Left colon (tissue), 2 donors: ENCODE measurements at places on chromosomes 3 and 15. TPM values are rescaled to one million over a fixed set of nuclear protein-coding genes. Genes with fewer than 3 reads are reported as not detected.

DNA sequence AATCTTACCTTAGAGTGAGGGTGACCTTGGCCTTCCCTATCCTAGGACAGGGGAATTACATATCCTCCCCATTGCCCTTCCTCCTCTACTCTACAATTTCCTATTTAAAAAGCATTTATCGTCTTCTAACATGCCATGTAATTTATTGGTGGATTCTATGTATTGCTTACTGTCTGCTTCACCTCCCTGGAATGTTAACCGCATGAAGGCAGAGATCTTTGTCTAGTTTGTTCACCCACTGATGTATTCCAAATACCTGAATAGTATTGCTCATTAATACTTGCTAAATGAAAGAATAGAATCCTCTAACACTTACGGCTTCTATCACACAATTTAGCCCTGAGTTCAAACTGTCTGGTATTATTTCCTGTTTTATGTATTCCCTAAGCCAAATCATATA is 68.6 kb downstream of the PPARG start:
- no peak for DNase-seq

DNA sequence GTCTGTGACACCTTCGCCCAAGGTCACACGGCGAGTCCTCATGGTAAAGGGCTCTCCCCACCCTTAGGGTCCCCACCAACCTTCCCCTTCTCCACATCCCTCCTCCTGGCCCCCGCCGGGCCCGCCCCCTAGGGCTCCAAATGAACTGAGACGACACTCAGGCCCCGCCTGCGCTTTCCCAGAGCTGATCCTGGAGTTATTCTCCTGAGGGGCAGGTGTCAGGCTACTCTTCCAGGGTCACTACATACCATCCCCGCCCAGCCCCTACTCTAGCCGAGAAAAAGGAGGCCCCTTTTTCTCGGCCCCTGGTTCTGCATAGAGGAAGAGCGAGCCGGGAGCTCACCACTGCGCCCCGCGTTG is 292 bp downstream of the USP4 start:
- peak; percentile 55 for DNase-seq

DNA sequence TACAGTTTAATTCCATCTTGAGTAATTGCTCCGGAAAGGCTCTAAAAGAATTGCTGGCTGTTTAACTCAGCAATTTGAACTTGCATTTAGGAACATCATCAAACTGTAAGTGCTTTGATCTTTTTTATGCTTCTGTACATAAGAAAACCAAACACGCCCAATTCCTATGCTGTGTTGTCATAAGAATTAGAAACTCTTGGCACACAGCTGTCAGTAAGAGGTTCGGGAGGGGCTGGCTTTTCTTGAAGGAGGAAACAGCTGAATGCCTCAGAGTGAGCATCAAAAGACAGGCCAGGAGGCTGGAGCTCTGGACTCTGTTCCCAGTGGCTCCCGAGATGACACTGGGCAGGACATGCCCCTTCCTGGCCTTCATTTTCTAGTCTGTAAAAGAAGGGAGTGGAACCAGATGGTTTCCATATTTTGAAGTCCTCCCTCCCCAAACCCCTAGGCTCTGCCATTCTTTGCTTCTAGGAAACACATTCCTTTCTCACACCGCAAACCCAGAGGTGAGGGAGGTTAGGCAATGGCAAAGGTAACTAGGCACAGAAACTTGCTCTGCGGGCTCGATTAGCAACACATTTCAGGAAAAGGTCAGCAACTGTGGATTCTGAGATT is 73.7 kb upstream of the DLG1 start:
- DNase-seq: peak; percentile 37

The LRRN1 gene
- 0.56 TPM for total RNA-seq

- DNase-seq: no peak
Observed at GRCh38 chr3:104564045-104564643, 802.6 kb upstream of the ALCAM start.

DNA sequence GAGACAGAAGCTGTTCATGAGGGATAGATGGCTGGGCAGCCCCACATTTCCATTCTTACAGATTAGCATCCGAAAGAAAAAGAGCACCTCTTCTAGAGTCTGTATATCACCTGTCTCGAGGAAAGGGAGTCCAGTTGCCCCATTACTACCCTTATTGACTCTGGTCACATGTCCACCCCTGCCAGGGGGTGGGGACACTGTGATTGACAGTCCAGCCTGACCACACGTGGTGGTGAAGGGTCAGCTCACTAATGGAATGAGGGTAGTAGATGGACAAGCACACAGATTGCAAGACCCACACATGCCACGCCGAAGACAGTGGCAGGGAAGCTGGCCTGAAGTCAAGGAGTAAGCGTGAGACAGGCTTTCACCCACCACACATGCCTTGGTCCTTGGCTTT is 45.8 kb downstream of the PXYLP1 start:
- DNase-seq: no peak

- DNase-seq: peak; percentile 76
Observed at GRCh38 chr3:105368566-105369499, 2.1 kb downstream of the ALCAM start.

- no peak for DNase-seq
Observed at GRCh38 chr15:83398626-83399025, 48.5 kb upstream of the SH3GL3 start.

- DNase-seq: no peak
Observed at GRCh38 chr15:35605764-35606449, 59.9 kb upstream of the DPH6 start.

DNA sequence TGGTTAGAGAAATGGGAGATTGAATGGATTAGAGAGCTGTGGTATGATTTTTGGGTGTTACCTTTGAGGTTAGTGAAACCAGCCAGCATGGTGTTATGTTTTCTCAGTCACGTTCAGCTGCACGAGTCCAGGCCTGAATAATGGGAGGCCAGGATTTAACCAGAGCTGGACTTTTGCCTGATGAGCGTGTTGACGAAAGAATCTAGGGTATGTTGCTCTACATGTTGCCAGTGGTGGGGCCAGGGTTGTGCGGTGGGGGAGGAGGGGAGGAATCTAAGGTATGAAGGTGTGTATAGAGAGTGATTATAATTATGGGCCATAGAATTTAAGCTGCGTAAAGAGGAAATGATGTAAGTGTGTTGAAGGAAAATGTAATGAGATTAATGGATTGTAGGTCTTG is 22.8 kb downstream of the MINDY2 start:
- DNase-seq: no peak

The CEP19 gene
- 0.43 TPM for total RNA-seq

GRCh38 chr3:157500232-157500631 is 3.0 kb downstream of the VEPH1 start:
- DNase-seq: no peak

DNA sequence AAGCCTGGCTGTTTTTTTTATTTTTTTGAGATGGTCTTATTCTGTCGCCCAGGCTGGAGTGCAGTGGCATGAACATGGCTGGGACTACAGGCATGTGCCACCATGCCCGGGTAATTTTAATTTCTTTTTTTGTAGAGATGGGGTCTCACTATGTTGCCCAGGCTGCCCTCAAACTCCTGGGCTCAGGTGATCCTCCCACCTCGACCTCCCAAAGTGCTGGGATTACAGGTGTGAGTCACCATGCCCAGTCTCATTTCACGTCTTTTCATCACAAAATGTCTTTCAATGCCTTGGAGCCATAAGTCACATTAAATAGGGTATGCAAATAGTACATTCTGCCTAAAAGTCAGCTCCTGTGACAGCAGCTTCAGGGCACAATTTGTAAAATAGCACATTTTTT is 52.8 kb downstream of the SOX2 start:
- no peak for DNase-seq

The LMCD1 gene
- total RNA-seq: 7.1 TPM

DNA sequence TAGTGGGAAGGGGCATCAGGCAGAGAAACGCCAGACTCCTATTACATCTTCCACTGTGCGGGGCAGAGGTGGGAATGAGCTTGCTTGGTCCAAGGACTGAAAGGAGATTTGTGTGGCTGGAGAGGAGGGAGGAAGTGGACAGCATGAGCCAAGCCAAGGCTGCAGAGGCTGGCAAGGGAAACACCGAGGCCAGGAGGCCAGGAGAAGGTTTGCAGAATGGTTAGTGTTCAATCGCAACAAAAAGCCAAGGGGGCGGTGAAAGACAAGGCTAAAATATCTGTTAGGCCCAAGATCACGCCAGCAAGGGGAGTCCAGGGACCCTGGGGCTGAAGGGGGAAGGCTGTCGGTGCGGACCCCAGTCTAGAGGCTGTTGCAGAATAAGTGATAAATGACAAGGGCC is 75.8 kb downstream of the CPN2 start:
- DNase-seq: no peak

DNA sequence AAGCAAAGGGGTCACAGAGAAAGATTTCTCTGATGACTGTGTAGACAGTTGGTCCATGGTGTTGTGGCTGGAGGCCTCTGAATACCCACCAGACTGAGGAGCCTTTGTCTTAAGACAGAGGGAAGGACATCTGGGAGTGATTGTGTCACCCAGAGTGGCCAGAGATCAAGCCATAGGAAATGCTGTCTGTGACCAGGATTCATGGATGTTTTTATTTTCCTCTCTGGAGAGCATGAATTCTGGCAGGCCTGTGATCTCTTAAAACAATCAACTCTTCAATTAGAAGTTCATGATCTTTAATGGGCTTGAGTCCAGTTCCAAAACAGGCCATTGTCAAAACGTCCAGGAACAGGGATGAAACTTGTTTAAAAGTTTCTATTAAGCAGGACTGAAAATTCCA is 198.9 kb upstream of the CTDSPL start:
- DNase-seq: no peak

DNA sequence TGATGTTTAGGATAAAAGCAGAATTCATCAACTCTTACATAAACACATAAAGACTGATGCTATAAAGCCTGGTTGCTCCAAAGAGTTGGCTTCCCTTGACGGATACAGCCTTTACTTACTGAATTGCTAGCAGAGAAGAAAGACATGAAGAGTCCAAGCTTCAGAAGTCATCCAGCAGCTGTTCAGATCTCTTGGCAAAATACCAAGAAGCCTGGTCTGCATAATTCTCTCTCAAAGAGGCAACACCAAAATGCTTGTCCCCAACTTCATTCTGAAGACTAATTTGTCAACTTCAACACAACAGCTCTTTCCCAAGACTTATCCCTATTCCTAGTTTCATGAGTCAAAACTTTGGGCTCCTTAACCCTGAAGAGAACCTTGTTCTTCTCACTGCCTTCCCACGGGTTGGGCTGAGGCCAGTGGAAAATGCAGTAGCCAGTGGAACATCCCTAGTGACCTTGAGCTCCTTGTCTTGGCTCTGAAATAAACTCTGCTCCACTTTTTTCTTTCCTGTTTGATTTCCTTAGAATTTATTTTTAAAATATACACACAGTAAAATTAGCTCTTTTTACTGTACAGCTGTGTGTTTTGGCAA is 119.2 kb upstream of the THBS1 start:
- DNase-seq: no peak

The FANCD2OS gene
- not detected for total RNA-seq

The MST1R gene
- 124 TPM for total RNA-seq

The GNAT1 gene
- not detected for total RNA-seq

DNA sequence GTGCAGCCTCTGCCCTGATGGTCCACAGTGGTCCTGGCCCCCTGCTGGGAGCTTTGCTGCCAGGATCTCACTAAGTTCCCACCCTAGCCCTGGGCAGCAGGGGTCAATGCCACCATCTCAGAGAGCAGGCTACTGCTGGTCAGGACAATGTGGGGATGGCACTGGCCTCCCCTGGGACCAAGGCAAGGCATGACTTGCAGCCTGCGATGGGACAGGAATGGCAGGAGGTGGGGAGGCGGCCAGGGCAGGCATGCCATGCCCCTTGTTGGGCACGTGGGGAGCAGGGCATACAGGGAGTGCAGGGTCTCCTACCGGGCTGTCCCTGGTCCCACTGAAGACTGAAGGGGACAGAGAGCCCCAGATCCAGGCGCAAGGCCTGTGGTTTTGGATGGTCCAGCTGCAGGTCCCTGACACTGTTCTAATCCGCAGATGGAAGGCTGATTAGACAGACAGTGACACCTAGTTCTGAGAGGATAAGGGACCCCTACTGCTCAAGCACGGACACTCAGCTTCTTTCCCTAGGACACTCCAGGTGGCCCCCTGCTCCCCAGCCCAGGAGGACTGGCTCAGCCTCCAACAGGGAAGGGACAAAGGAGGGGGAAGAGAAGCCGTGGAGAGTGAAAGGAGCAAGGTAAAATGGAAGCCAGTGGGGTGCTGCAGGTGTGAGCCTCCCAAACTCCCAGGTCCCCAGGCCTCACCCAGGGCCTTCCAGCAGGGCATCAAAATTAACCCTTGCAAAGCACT is 69.2 kb upstream of the RPL32 start:
- DNase-seq: no peak

The AGBL1 gene
- total RNA-seq: 0.22 TPM

The KNG1 gene
- total RNA-seq: 2.3 TPM

GRCh38 chr15:96330064-96330449 is 443 bp upstream of the NR2F2 start:
- DNase-seq: peak; percentile 74

- no peak for DNase-seq
Observed at GRCh38 chr15:62104401-62104800, 37.6 kb downstream of the C2CD4A start.
